Dermis microvascular lymphatic vessel endothelial cell (primary cell): ENCODE measurements at places on chromosomes 4 and X. TPM values are rescaled to one million over a fixed set of nuclear protein-coding genes. Genes with fewer than 3 reads are reported as not detected.

- DNase-seq, result no peak
These were observed 328.8 kb downstream of the BMPR1B start for GRCh38 chr4:95086551-95086950.

GRCh38 chrX:71251466-71251973 is 2.4 kb downstream of the ZMYM3 start:
- no peak for DNase-seq

- DNase-seq, result no peak
These were observed 210.7 kb downstream of the PPP1R2C start for GRCh38 chrX:42567268-42567667.

- no peak for DNase-seq
These were observed 24.3 kb downstream of the TMEM255A start for GRCh38 chrX:120286733-120287512.

DNA sequence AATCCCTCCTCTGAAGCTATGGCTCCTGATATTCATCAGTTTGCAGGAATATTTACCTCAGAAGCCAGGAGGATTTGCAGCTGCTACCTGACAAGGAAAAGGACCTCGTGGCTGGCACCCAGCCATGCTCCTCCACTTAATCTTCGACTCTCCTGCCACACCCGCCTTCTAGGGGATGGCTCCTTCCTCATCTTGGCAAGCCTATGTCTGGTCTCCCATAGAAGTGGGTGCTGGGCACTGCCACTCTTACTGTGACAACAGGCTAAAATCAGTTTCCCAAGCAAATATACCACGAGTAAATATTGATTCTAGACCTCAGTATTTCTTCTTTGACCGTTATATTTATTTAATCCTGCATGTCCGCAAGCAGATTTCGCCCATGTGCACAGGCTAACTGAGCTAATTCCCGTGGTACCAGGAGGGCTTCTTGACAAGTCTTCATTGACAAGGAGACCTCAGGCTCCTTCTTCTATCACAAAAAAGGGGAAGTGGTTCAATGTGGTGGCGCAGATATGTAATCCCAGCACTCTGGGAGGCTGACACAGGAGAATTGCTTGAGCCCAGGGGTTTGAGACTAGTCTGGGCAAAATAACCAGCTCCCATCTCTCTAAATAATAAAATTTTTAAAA is 52.6 kb upstream of the DCTD start:
- DNase-seq, result no peak

GRCh38 chr4:1202526-1203011 is 30.2 kb upstream of the SPON2 start:
- no peak for DNase-seq

The DDX53 gene
- total RNA-seq, result not detected in 2 replicates
